Left hindlimb (tissue), 1 donor: ENCODE measurements at places on chromosomes 7 and 10.

DNA sequence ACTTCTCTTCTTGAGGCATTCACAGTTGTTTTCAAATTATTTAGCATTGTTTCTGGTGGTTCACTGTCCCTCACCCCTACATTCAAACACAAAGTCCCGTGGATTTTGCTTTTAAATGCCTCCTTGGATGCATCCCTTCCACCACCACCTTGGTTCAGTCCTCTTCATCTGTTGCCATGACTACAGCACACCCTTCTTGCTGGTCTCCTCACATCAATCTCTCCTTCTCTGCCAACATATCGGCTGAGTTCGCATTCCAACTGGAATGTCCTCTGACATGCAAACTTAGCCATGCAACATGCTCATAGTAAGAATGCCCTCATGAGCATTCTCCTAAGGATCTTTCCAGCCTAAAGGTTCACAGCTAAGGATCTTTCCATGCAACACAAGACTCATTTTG lies 198.3 kb upstream of the AGK start:
- DNase-seq, result no peak

DNA sequence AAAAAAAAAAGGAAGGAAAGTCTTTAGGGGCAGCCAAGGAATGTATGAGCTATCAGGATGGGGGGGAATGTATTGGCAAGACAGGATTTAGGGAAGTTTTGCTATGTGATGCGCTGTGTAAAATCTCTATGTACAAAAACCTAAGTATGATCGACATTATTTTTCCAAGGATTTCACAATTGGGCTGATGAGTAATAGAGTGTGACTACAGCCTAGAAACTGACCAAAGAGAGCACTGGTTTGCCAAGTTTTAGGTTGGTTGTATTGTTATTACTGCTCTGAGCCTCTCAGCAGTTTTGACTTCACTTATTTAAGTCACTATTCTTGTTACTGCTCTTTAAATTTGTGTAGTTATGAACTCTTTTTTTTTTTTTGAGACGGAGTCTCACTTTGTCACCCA lies 107.3 kb downstream of the NRCAM start:
- no peak for DNase-seq

DNA sequence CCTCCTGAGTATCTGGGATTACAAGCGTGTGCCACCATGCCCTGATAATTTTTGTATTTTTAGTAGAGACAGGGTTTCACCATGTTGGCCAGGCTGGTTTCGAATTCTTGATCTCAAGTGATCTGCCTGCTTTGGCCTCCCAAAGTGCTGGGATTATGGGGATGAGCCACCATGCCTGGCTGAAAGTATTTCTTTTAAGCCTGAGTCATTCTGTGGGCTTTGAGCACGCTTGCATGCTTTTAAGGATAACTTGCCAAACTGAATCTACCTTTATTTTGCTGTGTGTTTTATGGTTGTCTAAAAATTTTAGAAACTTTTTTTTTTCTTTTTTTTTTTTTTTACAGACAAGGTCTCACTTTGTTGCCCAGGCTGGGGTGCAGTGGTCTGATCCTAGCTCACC lies 33.2 kb downstream of the CNNM2 start:
- no peak for DNase-seq

DNA sequence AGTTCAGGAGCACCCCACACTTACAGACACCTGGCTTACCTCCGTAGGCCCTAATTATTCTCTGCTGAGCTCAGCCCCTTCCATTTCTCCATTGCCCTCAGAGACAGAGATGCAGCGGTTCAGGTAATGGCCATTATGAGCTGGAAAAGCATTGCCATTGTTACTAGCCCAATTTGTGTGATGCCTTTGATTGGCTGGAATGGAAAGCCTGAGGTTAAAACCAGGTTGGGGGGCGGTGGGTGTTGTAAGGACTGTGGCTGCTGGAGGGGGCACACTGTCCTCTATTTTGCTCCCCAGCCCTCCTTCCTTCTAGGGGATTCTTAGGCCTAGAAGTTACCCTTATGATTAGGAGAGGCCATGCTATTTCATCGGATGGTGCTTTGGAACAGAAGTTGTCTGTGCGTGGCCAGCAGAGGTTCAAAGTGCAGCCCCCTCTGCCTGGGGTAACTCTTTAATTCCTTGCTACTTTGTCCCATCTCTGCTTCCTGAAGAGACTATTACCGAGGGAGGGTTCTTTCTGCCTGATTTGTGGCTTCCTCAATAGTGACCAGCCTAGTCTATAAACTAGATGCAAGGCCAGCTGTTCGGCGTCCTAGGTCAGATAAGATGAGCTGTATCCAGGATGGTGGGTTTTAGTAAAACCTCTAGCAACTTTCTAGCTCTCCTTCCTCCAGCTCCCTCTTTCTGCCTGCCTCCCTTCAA lies 14.2 kb upstream of the ACSL5 start:
- DNase-seq, result no peak

DNA sequence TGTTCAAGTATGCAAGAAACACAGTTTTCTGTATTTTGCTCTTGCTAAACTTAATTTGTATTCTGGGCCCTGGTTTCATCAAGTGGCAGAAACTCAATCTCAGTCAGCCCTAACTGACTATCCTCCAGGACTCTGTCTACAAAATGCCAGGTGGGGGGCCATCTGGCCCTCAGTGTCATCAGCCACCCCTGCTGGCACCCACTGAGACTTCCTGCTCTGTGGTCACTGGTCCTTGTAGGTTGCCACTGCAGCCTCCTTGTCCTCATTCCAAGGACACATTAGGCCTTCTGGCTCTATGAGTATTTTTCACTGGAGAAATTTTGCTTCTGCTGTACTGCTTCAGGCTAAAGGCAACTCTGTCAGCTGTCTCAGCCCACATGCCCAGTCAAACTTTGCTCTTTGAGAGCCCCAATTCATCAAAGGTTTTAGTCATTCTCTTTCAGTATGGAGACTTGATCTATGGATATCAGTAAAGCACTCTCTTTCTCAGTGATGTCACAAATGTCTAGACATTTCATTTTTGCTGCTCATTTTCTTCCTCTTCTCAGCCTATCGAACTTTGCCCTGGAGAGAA lies 163.6 kb downstream of the KCND2 start:
- DNase-seq, result no peak

GRCh38 chr7:45225948-45226335 lies 68.4 kb downstream of the RAMP3 start:
- no peak for DNase-seq
